ENCODE measurements at places on chromosomes 1 and 21.
A peak's percentile ranks its signal among the peaks of the same experiment; 100 is the strongest.

- no peak for DNase-seq
These were observed 47.2 kb downstream of the LRRC53 start for GRCh38 chr1:74465193-74465681.

- no peak for DNase-seq
These were observed 2.8 kb downstream of the MYCL start for GRCh38 chr1:39898648-39899603.

DNA sequence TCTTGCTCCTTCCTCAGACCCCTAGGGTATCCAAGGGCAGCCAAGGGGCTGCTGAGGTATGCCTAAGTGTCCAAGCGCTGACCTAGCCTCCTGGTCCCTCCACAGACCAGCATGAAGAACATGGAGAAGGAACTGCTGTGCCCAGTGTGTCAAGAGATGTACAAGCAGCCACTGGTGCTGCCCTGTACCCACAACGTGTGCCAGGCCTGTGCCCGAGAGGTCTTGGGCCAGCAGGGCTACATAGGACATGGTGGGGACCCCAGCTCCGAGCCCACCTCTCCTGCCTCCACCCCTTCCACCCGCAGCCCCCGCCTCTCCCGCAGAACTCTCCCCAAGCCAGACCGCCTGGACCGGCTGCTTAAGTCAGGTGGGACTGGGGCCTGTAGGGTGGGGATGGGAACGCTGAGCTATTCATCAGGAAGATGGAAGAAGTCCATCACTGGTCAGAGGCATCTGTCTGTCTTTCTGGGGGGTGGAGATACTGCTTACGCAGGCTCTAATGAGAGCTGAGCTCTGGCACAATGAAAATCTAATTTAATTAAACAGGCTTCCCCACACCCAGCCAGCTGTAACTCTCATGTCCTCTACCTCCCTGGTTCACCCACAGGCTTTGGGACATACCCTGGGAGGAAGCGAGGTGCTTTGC, 1.8 kb downstream of the TRIM46 start:
- DNase-seq: no peak

DNA sequence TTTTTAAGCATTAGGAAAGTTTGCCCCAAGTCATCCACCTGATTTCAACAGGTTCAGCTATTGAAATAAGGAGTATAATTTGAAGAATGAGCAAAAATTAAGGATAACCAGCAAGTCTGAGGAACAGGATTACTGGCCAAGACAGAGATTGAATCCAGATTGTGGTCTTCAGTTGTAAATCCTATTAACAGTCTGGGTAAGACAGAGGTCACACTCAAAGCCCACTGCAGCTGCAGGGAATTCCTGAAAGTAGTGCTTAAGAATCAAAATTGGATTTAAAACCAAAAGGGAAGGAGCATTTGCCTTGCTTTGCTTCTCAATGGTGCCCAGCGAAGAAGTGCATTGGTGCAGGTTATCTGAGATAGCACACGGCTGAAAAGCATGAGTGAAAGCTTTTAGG, 6.4 kb upstream of the LORICRIN start:
- DNase-seq: no peak

DNA sequence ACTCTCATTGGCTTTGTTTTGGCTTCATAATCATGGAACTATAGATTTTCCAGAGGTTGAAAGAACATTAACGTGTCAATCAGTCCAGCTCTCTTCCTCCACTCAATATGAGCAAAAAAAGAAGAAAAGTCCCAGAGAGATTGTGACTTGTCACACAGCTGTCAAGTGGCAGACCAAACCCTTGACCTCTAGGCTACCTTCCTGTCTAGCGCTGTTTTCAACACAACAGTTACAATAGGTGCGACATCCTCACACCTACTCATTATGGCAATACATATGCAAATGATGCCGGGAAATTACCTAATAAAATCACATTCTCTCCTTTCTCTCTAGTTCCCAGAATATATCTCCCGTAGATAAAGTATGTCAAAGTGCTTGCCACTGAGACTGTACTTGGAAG, 1.1 kb downstream of the WARS2 start:
- no peak for DNase-seq

DNA sequence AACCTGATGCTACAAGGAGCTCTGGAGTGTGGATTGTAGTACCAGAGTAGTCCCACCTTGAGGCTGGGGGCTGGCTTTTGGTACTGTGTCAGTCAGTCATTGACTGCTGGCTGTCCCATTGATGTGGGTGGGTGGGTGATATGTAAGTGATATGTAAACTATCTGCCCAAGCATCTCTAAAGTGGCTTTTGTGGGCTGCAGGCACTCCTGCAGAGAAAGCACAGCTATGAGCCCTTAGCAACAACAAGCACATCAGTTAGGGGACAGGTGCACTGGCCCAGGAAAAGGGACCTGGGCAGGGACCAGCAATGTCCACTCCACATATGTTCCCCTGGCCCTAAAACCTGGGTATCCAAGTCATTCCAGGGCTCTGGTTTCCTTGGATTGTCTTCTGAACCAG, 109.9 kb downstream of the TAS1R2 start:
- DNase-seq: no peak

GRCh38 chr1:181647314-181648035, 164.2 kb downstream of the CACNA1E start:
- DNase-seq: no peak

GRCh38 chr1:23810818-23811540, 10.4 kb upstream of the GALE start:
- DNase-seq: peak; percentile 92

- no peak for DNase-seq
These were observed 426.8 kb upstream of the VAMP3 start for GRCh38 chr1:7344299-7344698.

DNA sequence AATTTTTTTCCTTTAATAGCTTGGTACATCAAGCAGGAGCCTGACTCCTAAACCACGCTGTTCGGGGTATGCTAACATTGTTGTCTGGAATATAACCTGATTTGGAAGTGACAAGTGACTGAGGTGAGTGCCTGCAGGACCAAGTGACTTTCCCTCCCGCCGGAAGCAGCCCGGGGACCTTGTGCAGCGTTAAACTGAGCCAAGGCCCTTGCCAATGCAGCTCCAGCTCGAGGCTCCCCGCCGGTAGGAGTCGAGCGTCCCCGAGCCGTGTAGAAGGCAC, 716 bp upstream of the MTARC1 start:
- DNase-seq: no peak

- no peak for DNase-seq
These were observed 71.3 kb downstream of the TMEM53 start for GRCh38 chr1:44602634-44603628.

DNA sequence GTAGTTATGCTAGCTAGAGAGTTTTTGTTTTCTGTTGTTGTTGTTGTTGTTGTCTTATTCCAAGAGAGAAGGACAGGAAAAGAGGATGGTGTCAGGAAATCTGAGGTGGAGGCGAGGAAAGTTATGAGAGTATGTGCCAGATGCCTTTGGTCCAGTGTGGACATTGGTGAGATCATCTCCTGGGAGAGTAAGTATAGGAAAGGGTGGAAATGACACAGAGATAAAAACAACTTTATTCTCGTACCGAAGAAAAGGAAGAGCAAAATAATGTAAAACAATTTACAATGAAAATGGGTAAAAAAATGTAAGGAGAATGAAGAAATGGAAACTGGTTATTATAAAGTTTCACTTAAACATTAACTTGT, 97.4 kb upstream of the ADGRL2 start:
- DNase-seq: no peak

- DNase-seq: no peak
These were observed 48.9 kb upstream of the LPGAT1 start for GRCh38 chr1:211879475-211879874.

DNA sequence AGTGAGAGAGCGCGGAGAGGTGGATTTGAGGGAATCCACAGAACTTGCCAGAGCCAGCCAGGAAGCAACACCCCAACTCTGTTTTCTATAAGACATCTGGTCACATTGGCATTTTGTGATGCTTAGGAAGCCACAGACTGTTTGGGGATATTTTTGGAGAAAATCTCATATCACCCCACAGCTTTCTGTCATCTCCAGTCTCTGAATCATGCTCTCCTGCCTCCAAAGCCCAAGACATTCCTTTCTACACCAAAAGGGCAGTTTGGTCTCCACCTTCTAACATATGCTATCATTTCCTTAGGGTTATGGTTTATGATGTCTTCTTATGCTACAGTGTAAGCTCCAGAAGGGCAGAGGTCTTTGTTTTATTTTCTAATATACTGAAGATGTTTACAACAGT, 14.4 kb upstream of the BCL10 start:
- no peak for DNase-seq

DNA sequence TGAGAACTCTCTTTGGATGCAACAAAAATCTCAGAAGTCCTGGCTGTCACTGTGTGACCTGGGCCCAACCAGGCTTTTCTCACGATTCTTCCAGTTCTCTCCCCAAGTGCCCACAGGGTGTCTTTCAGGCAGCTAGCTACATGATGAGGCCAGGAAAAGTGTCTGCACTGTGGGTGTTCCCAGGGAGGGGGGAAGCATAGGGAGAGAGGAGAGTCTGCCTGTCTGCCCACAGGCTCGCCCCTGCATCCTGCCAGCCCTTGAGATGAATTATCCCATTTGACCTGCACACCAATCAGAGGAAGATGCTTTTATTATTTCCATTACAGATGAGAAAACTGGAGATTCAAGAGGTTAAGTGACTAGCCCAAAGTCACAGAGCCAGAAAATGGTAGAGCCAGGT, 27.8 kb downstream of the FOXO6 start:
- DNase-seq: no peak

DNA sequence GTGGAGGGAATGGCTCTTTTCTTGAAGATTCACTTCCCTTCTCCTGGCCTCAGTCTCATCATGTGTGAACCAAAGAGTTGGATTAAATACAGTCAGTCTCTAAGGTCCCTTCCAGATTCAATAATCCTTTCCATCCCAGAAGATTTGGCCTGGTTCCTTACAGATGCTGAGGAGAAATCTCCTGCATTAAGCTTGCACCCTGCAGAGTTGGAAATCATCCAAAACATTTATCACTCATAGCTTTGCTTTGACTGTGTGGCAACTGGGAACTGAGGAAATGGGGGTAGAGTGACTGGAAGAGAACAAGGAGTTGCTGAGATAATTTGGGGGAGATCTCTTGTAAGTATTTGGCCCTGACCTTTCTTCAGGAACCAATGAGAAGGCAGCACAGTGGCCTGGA, 220.5 kb upstream of the SGIP1 start:
- DNase-seq: no peak

GRCh38 chr1:110225212-110225611, 15.1 kb downstream of the KCNC4 start:
- DNase-seq: no peak

GRCh38 chr1:62395291-62395690, 41.6 kb upstream of the USP1 start:
- DNase-seq: no peak

GRCh38 chr1:101697072-101697471, 299.7 kb downstream of the OLFM3 start:
- no peak for DNase-seq
